Stimulated activated CD8-positive, alpha-beta memory T cell treated with anti-CD3 and anti-CD28 coated beads, Interleukin-15, amount 100 ng/mL, for 24 hours (primary cell): ENCODE measurements at places on chromosomes 11 and 22.

GRCh38 chr11:123532131-123532530 is 102.1 kb downstream of the GRAMD1B start:
- no peak for DNase-seq

DNA sequence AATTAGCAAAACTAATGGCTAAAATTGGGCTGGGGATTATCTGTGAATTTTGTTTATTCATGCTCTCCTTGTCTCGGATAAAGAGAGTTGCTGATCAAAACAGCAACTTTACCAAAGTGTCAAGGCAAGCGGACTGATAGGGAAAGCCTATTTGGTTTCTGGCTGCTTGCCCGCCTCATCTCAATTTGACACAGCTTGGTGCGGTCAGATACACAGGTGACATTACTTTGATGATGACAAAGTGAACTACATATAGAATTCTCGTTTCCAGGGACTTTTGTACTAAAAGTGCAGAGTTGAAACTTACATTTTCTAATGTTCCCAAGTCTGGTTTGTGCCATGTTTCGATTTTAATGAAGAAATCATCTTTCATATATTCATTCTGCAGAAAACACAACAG is 22.8 kb downstream of the PITPNB start:
- DNase-seq = no peak

- no peak for DNase-seq
Observed at GRCh38 chr11:132423266-132423665, 1052.9 kb downstream of the NTM start.

DNA sequence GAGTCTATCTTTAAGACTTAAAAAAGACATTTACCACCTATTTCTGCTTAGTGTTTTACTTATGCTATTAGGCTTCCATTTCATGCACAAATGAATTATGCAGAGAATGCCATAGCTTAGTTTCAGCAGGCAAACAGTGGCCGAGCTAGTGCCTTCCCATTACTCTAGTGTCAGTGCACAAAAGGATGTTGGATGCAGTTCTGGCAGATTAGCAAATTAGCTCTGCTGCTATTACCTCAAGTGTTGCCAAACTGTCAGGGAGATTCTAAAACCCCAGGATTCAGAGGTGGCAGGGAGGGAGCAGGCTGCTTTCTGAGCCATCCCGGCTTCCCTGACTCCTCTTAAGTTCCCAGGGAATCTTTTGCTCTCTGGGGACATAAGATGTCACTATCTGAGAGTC is 209.4 kb upstream of the NCAM1 start:
- DNase-seq = no peak

DNA sequence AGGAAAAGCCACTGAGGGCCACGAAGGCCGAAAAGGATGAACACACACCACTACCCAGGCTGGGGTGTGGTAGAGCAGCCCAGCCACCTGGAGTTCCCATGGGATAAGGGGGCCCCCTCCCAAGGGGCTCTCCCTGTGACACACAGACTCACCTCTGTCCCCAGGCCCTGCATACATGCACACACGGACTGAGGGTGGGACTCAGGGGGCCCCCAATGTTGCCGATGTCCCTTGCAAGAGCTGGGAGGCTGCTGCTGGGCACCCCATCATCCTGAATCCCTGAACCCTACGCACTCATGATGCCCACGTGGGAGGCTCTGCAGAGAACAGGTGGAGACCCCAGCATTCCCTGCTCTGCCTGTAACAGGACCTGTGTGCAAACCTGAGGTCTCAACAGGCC is 14.5 kb downstream of the SHANK2 start:
- no peak for DNase-seq

GRCh38 chr11:121451178-121451985 is 732 bp upstream of the SORL1 start:
- no peak for DNase-seq

DNA sequence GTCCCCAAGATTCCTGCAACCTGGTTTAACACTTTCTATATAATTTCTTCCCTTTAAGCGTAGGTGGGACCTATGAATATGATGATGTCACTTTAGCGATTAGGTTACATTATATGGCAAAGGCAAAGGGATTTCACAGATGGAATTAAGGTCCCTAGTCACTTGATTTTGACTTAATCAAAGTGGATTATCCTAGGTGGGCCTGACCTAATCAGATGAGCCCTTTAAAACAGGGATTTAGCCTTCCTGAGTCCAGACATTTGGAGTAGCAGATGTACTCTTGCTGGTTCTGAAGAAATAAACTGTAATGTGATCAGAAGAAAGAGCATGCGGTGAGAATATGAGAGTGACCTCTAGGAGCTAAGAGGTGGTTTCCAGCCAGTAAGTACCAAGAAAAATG is 67.8 kb upstream of the LIN7C start:
- no peak for DNase-seq
